ENCODE measurements at places on chromosomes 7 and 10. TPM values are rescaled to one million over a fixed set of nuclear protein-coding genes. Genes with fewer than 3 reads are reported as not detected.

GRCh38 chr7:52705768-52706167 is 329.7 kb upstream of the POM121L12 start:
- DNase-seq = no peak

GRCh38 chr10:76192151-76192550 is 760.7 kb downstream of the LRMDA start:
- no peak for DNase-seq

DNA sequence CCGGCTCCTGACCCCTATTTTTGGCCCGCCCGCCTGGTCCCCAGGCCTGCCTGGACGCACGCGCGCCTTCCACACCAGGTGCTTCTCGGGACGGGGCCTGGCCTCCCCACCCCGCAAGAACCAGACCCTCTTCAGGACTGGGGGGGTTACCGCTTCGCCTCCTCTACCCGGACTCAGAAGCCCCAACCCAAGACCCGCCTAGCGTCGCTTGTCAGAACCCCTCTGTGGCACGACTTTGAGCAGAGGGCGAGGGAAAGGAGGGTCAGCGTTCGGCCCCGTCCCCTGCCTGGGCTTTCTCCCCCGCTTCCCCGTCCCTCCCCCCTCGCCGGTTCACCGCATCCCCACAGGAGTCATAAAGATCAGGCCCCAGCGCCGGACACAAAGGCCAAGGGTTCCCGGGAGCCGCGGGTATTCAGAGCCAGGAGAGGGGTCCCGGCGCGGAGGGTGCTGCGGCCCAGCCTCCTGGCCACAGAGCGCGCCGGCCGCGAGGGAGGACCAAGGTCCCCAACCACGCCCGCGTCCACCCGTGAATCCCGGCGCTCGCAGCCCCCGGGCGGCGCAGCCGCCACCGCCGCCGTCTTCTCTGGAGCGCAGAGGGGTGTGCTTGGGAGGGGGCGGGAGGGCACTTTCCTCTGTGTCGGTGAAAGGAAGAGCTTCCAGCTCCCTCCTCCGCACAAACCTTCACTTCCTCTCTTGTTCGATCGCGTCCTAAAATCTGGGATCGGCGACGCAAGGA is 351.9 kb downstream of the DNAJB6 start:
- DNase-seq = no peak

DNA sequence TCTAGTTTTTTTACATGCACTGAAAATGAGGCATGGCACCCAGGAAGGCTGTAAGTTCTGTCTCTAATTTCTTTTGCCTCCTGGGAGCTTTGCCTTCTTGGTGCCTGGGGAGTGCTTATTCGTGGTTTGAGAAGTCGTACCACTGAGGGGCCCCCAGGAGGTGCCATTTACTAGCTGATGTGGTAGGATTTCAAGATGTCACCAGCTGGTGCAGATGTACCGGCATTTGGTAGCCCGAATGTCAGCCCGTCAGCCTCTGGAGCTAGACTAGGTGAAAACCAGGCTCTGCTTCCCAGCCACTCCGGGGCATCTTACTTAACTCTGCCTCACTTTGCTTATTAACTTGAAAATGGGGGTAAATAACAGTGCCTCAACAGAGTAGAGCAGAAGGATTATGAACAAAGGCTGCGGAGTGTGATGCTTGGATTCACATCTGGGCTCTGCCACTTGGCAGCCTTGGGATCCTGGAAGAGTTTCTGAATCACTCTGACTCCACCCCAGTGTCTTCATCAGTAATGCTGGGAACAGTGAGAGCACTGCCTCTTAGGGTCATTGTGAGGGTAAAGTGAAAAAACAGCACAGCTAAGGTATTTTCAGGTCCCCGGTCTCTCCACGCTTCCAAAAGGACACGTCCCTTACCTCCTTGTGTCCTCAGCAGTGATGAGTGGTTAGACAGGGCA is 31.4 kb upstream of the BTBD16 start:
- no peak for DNase-seq

DNA sequence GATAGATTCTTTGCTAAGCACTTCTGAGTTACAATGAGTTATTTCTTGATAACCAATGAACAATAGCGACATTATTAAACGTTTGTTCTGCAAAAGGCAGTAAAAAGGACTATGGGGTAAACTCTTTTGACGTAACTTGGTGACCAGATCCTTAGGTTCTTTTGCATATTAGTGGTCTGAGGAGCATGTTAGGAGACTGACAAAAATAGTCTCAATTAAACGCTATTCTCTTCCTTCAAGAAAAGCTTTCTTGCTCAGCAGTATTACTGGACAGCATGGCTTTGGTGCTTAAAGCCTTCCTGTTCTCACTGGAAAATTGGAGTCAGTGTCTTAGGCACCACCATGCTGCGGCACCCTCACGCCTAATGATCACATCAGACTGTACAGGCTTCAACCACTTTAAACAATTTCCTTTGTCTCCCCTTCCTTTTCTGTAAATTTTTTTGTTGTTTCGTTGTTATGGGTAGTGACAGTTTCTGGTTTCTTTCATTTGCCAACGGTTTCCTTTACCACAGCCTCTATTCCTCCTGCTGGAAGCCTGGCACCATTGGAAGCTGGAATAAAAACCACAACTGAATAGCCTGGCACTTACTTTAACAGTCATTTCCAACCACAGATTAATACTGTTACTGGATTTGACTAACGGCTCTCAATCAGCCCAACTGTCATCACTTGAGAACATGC is 49.2 kb upstream of the FAM133B start:
- DNase-seq = no peak

The NPY gene
- total RNA-seq = not detected

GRCh38 chr10:7315906-7316305 is 94.9 kb downstream of the SFMBT2 start:
- DNase-seq = no peak

GRCh38 chr7:136868496-136869000 is at the start of gene CHRM2:
Gene CHRM2, plus strand, starts transcription at chr7:136868652. Its CDS starts 146,214 bp downstream, at chr7:137014866.
- DNase-seq = peak; percentile 15

GRCh38 chr7:80127412-80128160 is 7.0 kb upstream of the GNAI1 start:
- no peak for DNase-seq

- DNase-seq = no peak
Measured at GRCh38 chr7:25722856-25723255, 429.1 kb upstream of the NFE2L3 start.

The ABCC2 gene
- total RNA-seq = 6.2 TPM

GRCh38 chr7:55140221-55140940 is 121.6 kb downstream of the EGFR start:
- DNase-seq = no peak

The OR2A12 gene
- not detected for total RNA-seq

DNA sequence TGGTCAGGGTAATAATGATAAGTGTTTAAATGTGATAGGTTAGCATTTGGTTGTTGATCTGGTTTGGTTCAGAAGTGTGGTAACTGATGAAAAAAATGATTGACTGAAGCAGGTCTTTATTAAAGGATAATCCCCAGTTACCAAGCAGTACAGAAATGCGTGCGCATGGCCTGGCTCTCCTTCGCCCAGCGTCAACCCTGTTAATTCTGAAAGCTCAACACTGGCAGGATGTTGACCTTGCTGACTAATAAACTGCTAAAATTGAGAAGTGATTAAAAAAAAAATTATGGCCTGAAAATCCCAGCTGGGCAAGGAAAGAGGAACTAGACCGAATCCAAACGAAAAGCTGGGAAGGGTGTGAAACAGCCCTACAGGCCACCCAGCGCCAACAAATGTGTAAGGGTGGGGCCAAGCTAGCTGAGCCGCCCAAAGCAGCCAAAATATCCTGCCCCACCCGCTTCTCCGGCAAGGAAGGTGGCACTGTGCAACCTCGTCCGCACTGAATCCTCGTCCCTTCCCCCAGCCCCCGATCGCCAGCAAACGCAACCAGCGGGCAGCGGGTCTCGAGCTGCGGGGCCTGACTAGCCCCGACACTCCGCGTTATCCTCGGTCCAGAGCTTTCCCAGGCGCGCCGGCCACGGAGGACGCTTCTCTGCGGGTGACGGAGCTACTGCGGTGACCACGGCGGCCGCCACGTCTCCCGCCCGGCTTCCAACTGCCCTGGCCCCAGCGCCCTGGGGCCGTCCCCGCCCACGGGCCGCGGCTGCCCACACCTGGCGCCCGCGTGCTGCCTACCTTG is 561 bp downstream of the SHTN1 start:
- peak; percentile 25 for DNase-seq

DNA sequence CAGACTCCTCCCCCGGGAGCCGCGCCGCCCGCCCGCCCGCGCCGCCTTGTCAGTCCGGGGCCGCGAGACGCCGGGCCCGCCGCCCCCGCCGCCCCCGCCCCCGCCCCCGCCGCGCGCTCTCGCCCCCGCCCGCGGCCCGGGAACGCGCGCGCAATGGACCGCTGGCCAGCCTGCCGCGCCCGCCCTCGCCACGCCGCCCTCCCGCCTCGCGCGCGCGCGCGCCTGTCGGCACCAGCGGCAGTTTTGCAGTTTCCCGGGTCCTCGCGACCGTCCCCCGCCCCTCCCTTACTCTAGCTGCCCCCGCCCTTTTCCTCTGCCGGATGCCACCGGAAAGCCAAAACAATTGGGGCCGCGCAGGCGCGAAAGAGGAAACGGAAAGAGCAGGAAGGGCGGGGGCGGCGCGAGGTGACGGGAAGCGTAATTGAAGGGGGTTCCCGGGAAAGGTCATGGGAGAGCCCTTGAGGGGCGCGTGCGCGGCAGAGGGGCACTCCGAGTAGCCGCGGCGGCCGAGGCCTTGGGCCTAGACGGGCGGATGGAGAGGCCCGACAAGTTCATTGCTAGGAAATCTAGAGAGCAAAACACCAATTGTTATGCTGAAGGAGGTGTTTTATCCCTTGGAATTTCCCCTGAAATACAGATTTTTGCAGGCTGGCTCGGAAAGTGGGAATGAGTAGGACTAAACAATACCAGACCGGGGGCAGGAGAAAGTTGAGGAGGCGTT is 400 bp upstream of the KBTBD2 start:
- peak; percentile 95 for DNase-seq

The SLC26A3 gene
- not detected for total RNA-seq

The UPK3B gene
- total RNA-seq = not detected

The TMEM130 gene
- total RNA-seq = 0.61 TPM

- DNase-seq = no peak
Measured at GRCh38 chr10:69885379-69886013, 83.8 kb downstream of the COL13A1 start.

DNA sequence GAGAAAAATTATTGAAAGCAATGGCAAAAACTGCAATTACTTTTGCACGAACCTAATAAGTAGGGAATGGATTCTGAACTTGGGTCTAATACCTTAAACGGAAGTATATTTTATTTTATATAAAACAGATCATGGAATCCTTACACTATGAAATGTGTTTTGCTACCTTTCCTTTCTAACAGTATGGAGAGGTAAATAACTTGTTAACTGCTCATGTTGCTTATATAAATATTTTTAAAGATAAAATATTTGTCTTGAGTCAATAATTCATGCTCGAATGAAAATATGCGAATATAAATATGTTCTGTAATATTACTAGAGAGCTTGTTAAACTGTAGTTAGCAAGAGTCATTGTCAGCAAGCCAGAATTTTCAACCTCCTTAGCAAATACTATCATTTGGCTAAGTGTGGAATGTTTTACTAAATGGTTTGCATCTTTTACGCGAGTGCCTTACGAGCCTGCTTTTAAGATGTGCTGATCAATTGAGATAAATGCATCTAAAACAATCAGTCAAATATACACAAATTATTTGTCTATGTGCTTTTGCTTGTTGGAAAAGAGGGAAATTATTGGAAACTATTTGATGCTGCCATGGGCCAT is 5.9 kb downstream of the GNAT3 start:
- DNase-seq = no peak

DNA sequence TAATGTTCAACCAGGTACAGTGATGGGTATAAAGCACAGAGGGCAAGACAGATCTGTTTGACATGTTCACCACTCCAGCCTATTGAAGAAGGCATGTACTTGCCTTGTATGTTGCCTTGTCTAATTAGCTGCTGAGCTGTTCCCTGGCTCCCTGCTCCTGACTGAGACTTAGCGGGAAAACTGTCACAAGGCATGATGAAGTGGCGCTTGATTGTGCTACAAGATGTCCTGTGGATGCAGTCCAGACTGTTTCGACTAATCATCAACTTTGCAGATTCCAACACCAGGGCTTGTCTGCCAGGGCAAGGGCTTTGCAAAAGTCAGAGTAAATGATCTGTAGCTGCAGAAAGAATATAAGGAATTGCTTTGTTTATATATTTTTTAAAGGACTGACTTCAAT is 136.2 kb upstream of the NRBF2 start:
- DNase-seq = no peak

The ANKRD30A gene
- total RNA-seq = not detected

- DNase-seq = no peak
Measured at GRCh38 chr10:112708461-112708860, 241.6 kb upstream of the TCF7L2 start.

GRCh38 chr7:1020849-1021251 is 23.5 kb upstream of the GPR146 start:
- no peak for DNase-seq

The GNB2 gene
- total RNA-seq = 215 TPM

DNA sequence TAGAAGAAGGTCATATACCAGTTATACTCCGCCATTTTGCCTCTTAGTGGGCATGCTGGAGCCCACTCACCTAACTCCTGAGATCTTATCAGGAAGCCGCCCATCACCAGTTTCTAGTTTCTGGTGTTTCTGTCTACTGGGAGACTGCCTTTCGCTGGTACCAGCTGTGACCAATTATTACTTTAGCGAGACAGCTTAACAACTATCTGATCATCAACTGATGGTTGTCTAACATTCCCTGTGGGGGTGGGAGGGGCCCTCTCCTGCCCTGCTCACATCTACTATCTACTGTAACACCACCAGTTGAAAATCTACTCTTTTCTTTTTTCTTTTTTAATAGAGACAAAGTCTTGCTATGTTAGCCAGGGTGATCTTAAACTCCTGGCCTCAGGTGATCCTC is 46.2 kb upstream of the C10orf67 start:
- DNase-seq = no peak

DNA sequence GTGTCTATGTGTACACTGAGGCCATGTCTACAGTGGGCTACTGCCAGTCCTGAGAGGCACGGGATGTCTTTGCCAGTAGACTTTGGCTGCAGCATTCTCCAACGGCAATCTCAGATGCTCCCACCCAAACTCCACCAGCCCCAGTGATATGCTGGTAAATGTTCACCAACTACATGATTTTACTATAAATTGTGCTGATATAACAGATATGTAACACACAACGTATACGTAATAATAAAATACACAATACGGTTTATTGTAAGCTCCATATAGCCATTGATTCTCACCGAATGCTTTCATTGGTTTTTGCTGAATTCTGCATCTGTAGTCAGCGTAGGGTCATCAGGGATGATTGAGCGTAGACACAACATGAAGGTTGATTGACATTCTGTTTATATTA is 47.3 kb upstream of the C7orf33 start:
- no peak for DNase-seq

The HMX3 gene
- not detected for total RNA-seq

DNA sequence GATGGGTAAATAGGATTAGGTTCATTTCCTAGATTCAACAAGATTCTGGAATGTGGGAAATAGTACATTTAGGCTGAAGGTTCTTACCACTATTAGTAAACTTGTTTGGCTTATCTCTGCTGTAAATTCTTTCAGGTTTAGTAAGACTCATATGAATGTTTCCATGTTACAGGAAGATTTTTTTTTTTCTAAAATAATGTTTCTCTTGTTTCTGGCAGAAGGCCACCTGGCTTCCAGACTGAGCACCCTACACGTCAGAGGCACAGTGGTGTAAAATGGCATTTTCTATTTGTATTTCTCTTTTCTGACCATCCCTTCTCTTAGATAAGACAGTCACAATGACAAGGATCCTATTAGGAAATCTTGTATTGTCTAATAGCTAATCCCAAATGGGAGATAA is 22.7 kb upstream of the AASS start:
- no peak for DNase-seq

The OR2F2 gene
- not detected for total RNA-seq

GRCh38 chr7:105322655-105323277 is 66.0 kb downstream of the SRPK2 start:
- no peak for DNase-seq

The PDZD7 gene
- 0.50 TPM for total RNA-seq

The LRRC18 gene
- not detected for total RNA-seq

Measured in neural crest cell (in vitro differentiated cells).